Ovary (tissue), 10 donors: ENCODE measurements at places on chromosomes 11 and 22. TPM values are rescaled to one million over a fixed set of nuclear protein-coding genes. Genes with fewer than 3 reads are reported as not detected.
A peak's percentile ranks its signal among the peaks of the same experiment; 100 is the strongest.

The SCGB1A1 gene
- not detected for polyA plus RNA-seq

GRCh38 chr11:125956391-125957134, 10.7 kb downstream of the VSIG10L2 start:
- peak; percentile 67 for DNase-seq

GRCh38 chr11:60077981-60078380, 10.5 kb upstream of the MS4A2 start:
- no peak for DNase-seq

GRCh38 chr22:47139013-47139789, 376.8 kb downstream of the TBC1D22A start:
- DNase-seq, result no peak
